Suppressor macrophage (primary cell): ENCODE measurements at places on chromosomes 4 and X.

- DNase-seq: no peak
These were observed 343.8 kb upstream of the CLNK start for GRCh38 chr4:11028334-11028733.

- no peak for DNase-seq
These were observed 270.6 kb downstream of the BANK1 start for GRCh38 chr4:102061133-102061532.

DNA sequence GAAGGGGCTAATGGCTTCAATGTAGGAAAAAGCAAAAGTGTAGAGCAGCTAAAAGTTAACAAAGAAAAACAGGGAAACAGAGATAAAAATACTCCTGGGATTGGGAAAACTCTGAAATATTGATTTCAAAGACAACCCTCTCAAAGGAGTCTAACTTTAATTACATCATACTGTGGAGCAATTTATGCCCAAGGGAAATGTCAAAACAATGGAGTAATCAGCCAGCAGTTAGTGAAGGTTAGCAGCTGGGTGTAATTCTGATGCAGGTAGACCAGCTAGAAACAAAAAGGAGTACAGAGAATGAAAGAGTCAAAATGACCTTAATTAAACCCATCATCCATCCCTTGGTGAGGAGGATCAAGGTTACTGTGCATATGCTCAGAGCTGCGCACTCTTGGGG lies 169.0 kb downstream of the ADAM29 start:
- DNase-seq: no peak

DNA sequence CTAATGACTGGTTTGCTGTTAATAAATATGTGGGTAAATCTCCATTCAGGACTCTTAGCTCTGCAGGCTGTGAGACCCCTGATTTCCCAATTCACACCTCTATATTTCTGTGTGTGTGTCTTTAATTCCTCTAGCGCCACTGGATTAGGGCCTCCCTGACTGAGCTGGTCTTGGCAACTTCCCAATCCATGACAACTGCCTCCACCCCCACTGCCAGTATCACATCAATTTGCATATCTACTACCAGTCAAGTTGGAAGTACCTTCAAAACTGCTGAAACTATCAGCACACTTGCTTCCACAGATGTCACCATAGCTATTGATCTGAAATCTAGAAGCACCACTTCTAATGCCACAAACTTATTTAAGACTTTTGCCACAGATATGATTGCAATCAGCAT lies 27.6 kb downstream of the OPRPN start:
- DNase-seq: no peak

GRCh38 chr4:89249716-89250361 lies 57.8 kb downstream of the GPRIN3 start:
- no peak for DNase-seq

GRCh38 chrX:3026074-3026815 lies 15.0 kb upstream of the ARSF start:
- peak; percentile 3 for DNase-seq

GRCh38 chr4:157655096-157655809 lies 434.7 kb downstream of the GRIA2 start:
- DNase-seq: no peak

GRCh38 chrX:47222751-47223350 lies 4.4 kb downstream of the CDK16 start:
- no peak for DNase-seq
